ENCODE measurements at places on chromosomes 7 and 10.

DNA sequence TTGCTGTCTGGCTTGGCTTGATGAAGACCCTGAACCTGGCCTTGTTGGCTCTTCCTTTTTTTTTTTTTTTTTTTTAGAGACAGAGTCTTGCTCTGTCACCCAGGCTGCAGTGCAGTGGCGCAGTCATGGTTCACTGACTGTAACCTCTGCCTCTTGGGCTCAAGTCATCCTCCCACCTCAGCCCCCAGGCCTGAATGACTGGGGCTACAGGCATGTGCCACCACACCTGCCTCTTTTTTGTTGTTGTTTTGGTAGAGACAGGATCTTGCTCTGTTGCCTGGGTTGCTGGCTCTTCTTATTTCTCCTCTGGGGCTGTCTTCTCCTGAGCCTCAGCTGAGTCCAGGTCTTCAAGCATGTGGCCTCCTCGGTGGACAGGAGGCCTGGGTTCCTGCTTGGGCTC is 44.7 kb downstream of the PRF1 start:
- no peak for DNase-seq

DNA sequence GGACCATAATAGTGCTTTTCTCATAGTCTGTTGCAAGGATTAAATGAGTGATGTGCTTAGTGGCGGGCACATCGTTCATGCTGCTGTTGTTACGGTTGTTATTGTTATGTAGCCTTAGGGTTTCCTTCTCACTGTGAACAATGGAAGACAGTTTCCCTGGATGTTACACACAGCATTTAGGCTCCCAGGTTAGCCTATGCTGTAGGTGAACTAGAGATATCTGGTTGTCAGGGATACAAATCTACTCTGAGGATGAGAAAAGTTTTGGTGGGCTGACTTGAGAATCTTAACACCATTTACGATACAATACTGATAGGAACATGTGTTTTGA is 14.7 kb downstream of the SH3PXD2A start:
- no peak for DNase-seq

DNA sequence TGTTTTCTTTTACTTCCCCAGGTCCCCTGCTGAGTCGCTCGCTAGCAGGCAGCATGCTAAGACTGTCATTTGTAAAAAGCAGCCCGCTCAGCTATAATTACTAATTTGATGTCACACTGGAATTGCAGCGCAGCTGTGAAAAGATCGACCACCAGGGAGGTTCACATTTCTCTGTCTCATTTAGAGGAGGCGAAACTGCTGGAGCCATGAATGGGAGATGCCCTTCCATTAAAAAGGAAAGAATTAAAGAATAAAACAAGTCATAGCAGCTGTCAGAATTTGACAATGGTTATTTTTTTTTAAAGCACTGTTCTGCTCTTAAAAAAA is 153.5 kb downstream of the PIP4K2A start:
- no peak for DNase-seq

DNA sequence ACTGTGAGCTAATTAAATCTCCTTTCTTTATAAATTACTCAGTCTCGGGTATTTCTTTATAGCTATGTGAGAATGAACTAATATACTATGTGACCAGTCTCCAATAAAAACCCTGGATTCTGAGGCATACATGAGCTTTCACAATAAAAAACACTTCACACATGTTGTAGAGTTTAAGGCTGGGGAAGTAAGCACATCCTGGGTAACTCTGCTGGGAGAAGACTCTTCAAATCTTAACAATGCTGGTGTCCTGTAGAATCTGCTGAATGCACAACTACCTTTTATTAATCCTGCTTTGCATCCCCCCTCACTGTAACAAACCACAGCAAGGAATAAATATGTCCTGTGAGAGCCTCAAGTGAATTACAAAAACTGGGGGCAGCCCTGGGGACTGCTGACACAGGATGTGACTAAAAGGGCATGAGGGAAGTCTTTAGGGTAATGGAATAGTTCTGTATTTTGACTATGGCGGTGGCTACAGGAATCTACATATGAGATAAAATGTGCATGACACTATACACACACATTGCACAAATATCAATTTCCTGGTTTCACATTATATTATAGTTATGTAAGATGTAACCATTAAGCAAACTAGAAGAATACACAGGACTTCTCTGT is 45.1 kb upstream of the KCTD7 start:
- no peak for DNase-seq

DNA sequence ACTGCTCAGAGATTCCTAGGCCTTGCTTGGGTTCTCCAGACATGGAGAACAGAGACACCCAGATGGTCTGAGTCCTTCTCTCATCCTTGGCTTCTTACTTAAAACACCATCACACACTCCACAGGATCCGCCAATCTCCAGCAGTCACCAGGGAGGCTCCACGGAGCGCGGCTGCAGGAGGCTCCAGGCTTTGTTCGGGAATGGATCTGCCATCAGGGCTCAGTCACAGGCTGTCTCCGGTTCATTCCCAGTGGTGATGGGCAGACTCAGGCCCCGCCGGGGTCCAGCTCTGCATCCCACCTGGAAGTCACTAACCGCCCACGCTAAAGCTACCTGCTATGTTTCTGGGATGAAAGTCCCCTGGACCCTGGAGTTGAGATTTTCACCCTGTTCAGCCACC is 312.9 kb downstream of the TCERG1L start:
- DNase-seq, result no peak

- no peak for DNase-seq
These were observed 264.2 kb downstream of the MAD1L1 start for GRCh38 chr7:1968397-1969111.

DNA sequence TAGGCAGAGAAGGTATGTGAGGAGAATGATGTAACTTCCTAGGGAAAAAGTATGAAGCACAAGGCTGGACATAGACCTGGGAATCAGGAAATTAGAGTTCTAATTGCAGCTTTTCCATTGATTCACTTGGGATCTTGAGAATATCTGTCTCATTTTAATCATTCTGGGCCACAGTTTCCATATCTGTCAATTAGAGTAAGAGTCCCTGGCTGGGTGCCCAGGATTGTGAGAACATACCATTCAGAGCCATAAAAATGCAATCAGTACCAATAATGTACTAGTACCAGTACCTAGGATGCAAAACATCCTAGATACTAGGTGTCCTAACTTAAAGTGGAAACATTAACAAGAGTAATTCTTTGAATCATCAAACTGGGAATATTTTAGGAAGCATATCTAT is 29.6 kb downstream of the CAV1 start:
- DNase-seq, result no peak

DNA sequence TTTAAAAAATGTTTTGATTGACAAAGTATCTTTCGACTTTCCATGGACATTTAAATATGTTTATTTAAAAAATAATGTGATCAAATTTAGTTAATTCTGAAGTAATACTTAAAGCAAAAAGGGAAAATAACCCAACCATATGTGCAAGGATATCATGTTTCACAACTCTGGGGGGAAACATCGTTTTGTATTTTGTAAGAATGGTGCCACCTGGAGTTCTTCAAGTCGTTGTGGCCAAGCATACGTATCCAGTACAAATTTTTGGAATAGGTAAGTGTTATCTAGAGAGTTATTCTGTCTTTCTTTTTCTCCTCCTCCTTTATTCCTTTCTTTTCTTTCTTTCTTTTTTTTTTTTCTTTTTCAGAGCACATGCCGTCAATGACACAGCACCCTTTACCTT is 176.2 kb upstream of the CSTF2T start:
- no peak for DNase-seq

DNA sequence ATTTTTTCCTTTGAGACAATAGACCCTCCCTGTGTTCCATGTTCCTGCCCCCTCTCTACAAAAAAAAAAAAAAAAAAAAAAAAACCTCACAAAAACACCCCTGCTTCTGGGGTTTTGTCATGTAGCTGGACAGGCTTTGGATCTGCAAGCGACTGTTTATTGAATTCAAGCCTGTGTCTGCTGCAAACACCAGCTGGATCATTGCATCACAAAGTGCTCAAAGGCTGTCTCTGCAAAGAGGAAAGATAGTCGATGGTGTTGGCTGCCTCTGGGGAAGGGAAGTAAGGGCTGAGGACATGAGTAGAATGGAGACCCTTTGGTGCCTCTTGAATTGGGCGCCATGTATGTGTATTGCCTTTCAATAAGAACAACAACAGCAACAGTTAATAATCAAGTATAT is 471.2 kb downstream of the PLXNA4 start:
- DNase-seq, result no peak

DNA sequence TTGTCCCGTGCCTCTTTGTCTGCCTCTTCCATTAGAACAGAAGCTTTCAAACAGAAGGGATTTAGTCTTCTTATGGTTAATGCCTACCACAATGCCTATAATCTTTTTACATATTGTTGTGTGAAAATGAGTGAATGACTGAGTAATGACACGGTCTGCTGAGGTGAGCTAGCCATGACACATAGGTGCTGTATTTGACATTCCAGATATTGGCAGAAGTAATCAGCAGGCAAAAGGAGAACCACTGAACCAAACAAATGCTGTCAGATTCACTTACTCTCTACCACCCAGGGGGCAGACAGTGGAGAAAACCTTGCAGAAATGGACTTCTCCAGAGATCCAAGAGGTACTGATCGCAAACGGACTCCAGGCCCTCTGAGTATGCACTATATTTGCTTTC is 377.2 kb upstream of the VWC2 start:
- DNase-seq, result no peak

GRCh38 chr7:101996131-101996691 is 178.8 kb downstream of the CUX1 start:
- DNase-seq, result no peak

- peak; percentile 47 for DNase-seq
These were observed 41.3 kb downstream of the CCDC6 start for GRCh38 chr10:59865101-59865500.

DNA sequence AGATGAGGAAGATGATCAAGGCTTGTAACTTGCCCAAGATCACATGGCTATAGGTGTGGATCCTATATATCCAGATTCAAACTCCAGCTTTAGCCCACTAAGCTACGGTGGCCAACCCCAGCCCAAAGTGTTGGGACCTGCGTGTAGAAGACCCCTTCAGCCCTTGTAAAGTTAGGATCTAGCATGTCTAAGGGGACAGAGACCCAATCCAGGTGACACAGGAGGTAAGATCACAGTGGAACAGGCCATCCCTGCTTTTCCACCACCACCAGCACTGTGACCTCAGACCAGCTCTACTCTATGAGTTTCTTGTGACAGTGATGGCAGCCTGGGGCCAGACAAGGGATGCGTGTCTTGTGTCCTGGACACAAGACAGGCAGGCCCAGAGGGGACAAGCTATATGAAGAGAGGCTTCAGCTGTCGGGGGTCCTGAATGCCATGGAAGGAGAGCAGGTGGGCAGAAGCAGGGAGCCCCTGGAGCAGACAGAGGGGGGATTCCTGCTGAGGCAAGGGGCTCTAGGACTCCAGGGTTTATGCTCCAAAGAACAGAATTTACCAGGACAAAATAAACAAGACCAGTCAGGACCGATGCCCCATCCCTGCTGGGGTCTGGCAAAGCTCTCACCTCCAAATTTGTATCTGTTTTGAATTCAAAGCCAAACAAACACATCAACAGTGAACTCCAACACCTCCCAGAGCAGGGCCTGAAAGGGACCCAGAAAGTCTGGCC is 10.4 kb downstream of the GPRIN2 start:
- DNase-seq, result no peak

GRCh38 chr7:148806187-148806586 is 77.9 kb downstream of the EZH2 start:
- no peak for DNase-seq

- no peak for DNase-seq
These were observed 35.5 kb downstream of the RPA3 start for GRCh38 chr7:7682861-7683260.

GRCh38 chr10:30810416-30810815 is 180.9 kb upstream of the LYZL2 start:
- no peak for DNase-seq

- no peak for DNase-seq
These were observed 4.6 kb downstream of the HECW1 start for GRCh38 chr7:43117095-43117494.

GRCh38 chr10:718143-718700 is 28.8 kb upstream of the DIP2C start:
- no peak for DNase-seq

GRCh38 chr7:2036786-2037185 is 196.0 kb downstream of the MAD1L1 start:
- DNase-seq, result no peak

- no peak for DNase-seq
These were observed 45.7 kb upstream of the ADGRA1 start for GRCh38 chr10:133042061-133042460.

DNA sequence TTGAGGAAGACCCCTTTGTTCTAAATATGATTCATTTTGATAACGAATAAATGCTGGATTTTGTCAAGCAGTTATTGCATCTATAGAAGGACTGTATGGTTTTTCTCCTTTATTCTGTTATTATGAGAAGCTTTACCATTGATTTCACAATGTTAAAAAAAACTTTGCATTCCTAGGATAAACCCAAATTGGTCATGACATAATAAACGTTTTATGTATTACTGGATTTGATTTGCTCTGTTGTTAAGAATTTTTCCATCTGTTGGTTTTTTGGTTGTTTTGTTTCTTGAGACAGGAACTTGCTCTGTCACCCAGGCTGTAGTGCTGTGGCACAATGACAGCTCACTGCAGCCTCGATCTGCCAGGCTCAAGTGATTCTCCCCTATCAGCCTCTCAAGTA is 2.2 kb upstream of the DNA2 start:
- DNase-seq, result no peak

- DNase-seq, result no peak
These were observed 132.5 kb upstream of the ADARB2 start for GRCh38 chr10:1869861-1870260.

GRCh38 chr10:3030765-3031164 is 36.6 kb upstream of the PFKP start:
- no peak for DNase-seq

GRCh38 chr10:73875139-73875475 is 752 bp upstream of the CAMK2G start:
- peak; percentile 83 for DNase-seq

- DNase-seq, result peak; percentile 87
These were observed 21.6 kb upstream of the LIMK1 start for GRCh38 chr7:74061840-74062539.

- DNase-seq, result no peak
These were observed 28.2 kb downstream of the HBP1 start for GRCh38 chr7:107196834-107197610.

- no peak for DNase-seq
These were observed 16.3 kb upstream of the DKK1 start for GRCh38 chr10:52297747-52298146.

- peak; percentile 87 for DNase-seq
These were observed 1.2 kb downstream of the CALY start for GRCh38 chr10:133335246-133336117.

- peak; percentile 89 for DNase-seq
These were observed 458 bp upstream of the NANOS1 start for GRCh38 chr10:119028900-119029612.

DNA sequence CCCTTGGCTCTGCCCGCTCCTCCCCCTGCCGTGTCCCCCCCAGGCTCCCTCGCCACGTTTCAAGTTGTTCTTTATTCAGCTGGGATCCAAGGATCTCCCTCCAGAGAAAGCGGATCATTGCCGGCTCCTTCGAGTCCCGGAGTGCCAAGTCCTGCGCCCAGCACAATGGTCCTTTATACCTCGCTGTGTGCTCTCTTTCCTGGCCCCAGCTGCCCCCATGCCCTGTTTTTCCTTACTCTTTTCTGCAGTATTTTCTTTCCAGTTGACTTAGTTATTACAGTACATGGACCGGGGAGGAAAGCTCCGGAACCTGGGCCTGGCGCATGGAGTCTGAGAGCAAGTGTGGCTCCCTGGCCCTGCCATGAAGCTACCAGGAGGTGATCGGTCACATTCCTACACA is 88.1 kb upstream of the KMT2C start:
- DNase-seq, result no peak

- no peak for DNase-seq
These were observed 17.0 kb downstream of the ABI1 start for GRCh38 chr10:26843736-26844135.

GRCh38 chr10:104441329-104442000 is 87.8 kb downstream of the CFAP58 start:
- DNase-seq, result no peak

GRCh38 chr10:70773965-70774809 is 11.0 kb downstream of the TBATA start:
- no peak for DNase-seq
